ENCODE measurements at places on chromosomes 2 and 18. TPM values are rescaled to one million over a fixed set of nuclear protein-coding genes. Genes with fewer than 3 reads are reported as not detected.

GRCh38 chr2:120729406-120730399 is 6.0 kb upstream of the GLI2 start:
- no peak for DNase-seq

- DNase-seq = no peak
Observed at GRCh38 chr2:98568161-98568956, 40.0 kb downstream of the COA5 start.

- no peak for DNase-seq
Observed at GRCh38 chr2:52423111-52423510, 1344.5 kb upstream of the CHAC2 start.

DNA sequence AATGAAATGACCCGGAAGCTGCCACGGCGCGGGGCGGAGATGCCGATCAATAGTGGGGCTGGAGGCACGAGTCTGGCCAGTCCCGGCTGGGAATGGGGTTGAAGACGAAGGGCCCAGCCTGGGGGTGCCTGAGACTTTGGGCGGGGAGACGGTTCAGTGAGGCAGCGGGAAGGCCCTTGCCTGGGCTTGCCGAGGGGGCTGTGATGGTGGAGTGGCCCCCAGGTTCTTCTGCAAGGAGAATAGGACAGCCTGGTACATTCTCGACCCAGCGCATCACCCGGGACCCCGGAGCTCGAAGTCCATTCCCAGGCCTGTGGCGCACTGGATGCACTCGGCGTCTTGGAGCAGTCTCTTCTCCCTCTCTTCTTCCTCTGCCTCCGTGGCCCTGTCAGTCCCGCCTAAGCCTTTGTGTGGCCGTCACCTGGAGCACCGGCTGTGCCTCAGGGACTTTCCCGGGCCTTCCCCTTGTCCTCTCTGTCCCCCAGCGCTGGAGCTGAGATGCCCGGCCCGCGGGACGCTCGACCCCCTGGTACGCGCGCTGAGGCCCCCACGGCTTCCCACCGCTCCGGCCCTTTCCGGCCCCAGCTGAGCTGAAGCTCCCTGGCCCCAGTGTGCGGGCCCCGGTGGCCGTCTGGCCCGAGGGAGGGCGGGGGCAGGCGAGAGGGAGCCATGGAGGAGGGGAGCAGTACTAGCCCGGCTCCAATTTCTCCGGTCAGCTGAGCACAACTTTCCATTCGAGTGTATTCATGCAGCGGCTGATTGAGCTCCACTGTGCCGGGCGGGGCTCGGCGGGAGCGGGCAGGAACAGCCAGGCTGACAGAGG is 8.0 kb downstream of the SIX3 start:
- DNase-seq = no peak

DNA sequence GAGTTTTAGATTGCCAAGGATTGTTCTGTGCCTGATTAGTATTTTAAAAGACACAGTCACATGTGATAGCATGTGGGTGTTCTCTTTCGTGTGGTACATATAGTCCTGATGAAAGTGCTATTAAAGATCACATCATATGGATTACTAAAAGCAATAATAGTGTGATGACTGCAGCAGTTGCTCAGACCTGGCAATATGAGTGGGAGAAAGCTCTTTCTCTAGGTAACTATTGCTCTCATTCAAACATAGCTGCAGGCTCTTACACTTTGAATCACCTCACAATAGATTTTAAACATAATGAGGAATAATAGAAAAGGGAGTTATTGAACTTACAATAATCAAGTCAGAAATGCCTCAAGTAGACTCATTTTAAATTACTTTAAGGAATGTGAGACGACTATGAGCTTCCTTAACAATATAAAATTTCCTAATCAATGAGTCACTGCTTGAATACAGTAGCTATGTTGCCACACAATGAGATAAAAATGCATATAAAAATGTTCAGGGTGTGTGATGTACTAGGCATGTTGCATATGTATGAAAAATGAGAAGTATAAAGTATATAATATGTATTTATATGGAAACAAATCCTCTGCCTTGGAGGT is 452.1 kb downstream of the TMX3 start:
- DNase-seq = no peak

ZEB2 gene
- polyA plus RNA-seq = 3.8 TPM

ATP6V1B1 gene
- polyA plus RNA-seq = 17.0 TPM

ASPRV1 gene
- polyA plus RNA-seq = 1.2 TPM

DNA sequence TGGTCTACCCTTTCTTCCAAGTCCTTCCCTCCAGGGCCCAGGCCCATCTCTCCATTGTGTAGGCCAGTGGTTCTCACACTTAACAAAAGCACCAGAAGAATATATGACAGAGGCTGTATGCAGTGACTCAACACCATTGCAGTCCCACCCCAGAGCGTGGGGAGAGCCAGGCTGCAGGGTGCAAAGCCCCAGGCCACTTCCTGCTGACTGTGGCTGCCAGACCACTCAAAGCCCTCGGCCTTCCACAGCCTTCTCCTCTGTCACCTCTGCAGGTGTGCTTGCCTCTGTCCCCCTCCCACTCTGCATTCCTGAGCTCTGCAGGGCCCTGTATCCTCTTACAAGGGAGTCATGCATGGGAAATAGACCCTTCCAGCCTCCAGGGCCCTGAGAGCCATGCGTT is 40.4 kb upstream of the ARHGEF4 start:
- no peak for DNase-seq

- DNase-seq = no peak
Observed at GRCh38 chr2:233693963-233694362, 1.3 kb downstream of the UGT1A6 start.

TRIM43B gene
- polyA plus RNA-seq = not detected

DNA sequence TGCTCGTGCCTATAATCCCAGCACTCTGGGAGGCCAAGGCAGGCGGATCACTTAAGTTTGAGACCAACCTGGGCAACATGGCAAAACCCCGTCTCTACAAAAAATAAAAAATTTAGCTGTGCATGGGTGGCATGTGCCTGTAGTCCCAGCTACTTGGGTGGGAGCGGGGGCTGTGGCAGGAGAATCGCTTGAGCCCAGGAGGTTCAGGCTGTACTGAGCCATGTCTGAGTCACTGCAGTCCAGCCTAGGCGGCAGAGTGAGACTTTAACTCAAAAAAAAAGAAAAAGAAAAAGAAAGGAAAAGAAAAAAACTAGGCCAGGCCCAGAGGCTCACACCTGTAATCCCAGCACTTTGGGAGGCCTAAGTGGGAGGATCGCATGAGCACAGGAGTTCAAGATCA is 30.8 kb downstream of the TWSG1 start:
- no peak for DNase-seq

DNA sequence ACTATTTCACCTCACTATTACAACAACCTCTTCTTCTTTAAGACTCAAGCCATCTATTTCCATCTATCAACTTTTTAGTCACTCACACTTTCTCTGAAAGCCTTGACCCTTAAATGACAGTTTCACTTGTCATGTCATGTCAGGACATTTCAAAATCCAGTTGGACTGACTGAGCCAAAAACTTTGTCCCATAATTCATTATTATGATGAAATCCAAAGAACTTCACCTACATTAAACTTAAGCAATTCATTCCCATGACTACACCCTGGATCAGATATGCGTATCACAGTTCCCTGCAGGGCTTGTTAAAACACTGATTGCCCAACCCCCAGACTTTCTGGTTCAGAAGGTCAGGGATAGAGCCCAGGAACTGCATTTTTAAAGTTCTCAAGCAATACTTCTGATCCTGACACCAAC is 26.5 kb downstream of the LDAH start:
- no peak for DNase-seq

- DNase-seq = no peak
Observed at GRCh38 chr18:63795606-63796005, 20.4 kb downstream of the SERPINB7 start.

DNA sequence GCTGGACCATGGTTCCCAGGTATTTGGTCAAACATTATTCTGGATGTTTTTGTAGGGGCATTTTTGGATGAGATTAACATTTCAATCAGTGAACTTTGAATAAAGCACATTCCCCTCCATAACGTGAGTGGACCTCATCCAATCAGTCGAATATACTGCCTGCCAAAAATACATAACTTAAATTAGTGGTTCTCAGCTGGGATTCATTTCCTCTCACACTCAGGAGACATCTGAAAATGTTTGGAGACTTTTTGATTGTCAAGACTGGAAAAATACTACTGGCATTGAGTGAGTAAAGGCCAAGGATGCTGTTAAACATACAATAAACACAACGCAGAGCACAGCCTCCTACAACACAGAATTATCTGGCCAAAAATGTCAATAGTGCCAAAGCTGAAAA is 198.2 kb downstream of the MYO1B start:
- no peak for DNase-seq

DNA sequence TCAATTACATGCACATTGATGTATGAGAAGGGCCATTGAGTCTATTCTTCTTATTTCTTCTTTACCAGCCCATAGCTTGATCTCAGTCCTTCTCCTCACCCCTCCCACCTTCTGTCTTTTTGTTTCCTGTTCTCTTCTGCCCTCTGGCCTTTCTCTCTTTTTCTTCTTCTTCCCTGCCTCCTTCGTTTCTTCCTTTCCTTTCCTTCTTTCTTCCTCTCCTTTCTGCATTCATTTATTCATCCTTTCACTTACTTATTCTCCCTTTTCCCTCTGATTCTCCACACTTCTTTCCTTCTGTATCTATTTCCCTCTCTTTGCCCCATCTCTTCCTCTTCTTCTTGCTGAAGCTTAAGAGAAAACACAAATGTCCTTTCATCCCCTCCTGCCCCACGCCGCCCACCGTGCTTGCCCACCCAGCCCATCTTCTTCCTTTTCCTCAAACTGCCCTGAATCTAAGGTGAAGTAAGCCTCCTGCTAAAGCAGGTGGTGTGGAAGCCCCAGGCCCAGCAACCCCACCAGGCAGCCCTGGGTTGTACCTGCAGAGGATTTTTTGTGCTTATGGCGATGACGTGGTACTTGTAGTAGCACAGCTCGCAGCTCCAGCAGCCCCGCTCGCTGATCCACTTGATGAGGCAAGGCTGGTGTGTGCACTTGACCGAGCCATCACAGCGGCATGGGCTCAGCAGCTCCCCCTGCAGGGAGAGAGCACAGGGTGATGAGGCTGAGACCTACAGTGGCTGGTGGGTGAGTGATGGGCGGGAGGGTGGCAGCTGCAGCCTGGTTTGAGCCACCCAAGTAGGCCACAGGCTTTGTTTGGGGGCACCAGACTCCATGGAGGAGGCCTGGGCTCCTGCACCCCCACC is 89.0 kb downstream of the MARCHF4 start:
- no peak for DNase-seq

GRCh38 chr2:175606010-175606841 is 395.8 kb downstream of the LNPK start:
- DNase-seq = no peak

- DNase-seq = no peak
Observed at GRCh38 chr2:105399207-105399861, 483 bp upstream of the FHL2 start.

- DNase-seq = no peak
Observed at GRCh38 chr2:224723586-224724217, 7.5 kb upstream of the CCDC195 start.

CPO gene
- 0.15 TPM for polyA plus RNA-seq

DNA sequence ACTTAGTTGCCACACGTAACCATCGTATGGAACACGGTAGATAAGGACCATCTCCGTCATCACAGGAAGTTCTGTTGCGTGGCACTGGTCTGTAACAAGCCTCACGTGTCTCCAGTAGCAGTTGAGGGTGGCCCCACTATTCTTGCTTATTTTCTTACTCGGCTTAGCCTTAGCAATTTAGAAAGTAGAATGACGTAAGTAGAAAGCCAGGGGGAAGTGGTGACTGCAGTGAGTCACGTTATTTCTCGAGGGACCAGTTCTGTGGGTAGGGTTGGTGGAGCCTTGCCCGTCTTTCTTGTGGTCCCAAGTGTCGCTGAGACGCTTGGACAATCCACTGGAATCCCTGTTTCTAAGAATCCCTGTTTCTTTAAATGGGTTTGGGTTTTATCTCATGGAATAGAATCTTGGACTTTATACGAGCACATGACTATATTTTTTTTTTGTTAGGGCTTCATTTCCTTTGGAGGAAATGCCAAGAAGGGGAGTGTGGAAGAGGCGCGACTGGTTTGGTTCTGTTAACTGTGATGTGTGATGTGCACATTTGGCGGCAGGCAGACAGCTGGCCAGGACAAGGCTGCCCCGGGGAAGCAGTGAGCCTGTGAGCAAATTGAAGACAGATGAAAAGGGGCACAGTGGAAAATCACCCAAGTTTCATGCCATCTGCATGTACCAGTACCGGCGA is 96.2 kb downstream of the CABLES1 start:
- DNase-seq = no peak

CYRIA gene
- polyA plus RNA-seq = 1.3 TPM

TNS1 gene
- 38.5 TPM for polyA plus RNA-seq

Measured in pancreas (tissue), 10 donors.